ENCODE measurements at places on chromosomes 11 and 22.

DNA sequence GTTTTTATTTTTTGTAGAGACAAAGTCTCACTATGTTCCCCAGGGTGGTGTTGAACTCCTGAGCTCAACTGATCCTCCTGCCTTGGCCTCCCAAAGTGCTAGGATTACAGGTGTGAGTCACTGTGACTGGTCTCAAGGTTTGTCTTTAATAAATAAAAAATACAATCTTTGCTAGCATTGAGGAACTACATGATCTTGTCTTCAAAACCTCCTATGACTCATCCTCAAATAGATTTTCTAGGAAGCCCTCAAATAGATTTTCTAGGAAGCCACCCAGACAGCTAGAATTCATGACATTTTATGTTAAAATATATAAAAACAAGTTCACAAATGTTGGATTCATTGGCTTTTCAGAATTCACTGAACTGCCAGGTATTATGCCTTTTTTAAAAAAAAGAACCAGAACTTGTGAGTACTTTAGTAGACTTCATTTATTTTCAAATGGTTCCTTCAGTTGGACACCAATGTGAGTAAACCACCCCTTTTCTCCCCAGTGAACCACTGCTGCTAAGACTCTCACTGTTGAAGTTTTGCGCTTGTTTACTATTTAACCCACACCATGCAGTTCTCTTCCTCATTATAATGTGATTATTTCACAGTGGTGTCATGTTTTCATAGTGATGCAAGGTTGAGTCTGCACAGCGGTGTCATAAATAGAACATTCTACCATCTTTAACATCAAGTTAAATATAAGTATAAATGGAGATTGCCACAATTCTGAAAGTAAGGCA is 303.9 kb downstream of the CASP12 start:
- DNase-seq: no peak

DNA sequence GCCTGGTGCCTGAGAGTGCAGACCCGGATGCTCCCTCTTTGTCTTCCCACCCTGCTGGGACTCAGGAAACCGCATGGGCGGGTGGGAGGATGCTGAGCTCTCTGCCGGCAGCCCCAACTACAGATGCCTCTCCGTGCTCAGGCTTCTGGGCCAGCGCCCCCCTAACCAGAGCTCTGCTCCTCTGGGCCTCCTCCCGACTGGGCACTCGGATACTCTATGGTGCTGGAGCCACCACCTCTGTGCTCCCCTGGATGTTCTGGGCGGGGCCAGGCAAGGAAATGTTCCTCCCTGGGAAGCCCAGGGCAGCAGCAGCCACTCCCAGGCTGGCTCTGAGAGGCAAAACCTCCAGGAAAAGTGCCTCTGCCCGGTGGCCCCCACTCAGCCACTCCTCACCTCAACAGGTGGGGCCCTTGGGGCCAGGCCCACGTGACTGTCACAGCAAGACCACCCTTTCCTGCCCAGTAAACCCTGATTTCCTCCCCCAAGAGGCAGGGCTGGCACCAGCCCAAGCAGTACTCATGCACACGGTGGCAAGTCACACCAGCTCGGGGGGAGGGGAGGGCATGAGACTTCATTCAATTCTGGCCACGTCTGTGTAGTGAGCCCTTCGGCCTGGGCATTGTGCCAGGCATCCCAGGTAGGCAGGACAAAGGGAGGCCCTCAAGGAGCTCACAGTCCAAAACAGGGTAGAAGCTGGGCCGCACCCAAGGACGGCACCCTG is 54.7 kb upstream of the TCF20 start:
- DNase-seq: peak; percentile 63

GRCh38 chr22:44400763-44401060 is 88.0 kb upstream of the SHISAL1 start:
- DNase-seq: no peak

GRCh38 chr11:43547889-43548381 is 132.6 kb upstream of the HSD17B12 start:
- DNase-seq: peak; percentile 81

DNA sequence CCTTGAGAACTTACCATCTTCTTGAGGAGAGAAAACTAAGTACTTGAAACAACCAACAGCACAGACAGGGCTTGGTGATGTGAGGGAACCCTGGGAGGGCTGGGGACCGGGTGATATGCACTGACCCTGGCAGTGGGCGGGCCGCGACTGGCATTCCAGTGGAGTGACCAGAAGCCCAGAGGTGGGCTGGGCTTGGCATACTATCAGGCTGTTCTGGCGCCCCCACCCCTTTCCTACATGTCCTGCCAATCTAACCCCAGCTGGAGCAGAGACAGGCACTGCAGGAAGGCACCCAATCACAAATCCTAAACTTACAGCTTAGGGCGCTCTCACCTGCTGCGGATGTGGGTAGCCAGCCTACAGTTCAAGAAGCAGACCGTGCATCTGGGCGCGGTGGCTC is 54.0 kb upstream of the GCAT start:
- no peak for DNase-seq

GRCh38 chr11:32115446-32115845 is 24.6 kb downstream of the RCN1 start:
- no peak for DNase-seq

GRCh38 chr22:17794726-17795542 is 20.7 kb upstream of the BID start:
- DNase-seq: no peak

GRCh38 chr22:45720839-45721378 is 49.3 kb downstream of the ATXN10 start:
- no peak for DNase-seq

GRCh38 chr11:86464509-86465221 is 90.0 kb downstream of the CCDC81 start:
- DNase-seq: no peak

DNA sequence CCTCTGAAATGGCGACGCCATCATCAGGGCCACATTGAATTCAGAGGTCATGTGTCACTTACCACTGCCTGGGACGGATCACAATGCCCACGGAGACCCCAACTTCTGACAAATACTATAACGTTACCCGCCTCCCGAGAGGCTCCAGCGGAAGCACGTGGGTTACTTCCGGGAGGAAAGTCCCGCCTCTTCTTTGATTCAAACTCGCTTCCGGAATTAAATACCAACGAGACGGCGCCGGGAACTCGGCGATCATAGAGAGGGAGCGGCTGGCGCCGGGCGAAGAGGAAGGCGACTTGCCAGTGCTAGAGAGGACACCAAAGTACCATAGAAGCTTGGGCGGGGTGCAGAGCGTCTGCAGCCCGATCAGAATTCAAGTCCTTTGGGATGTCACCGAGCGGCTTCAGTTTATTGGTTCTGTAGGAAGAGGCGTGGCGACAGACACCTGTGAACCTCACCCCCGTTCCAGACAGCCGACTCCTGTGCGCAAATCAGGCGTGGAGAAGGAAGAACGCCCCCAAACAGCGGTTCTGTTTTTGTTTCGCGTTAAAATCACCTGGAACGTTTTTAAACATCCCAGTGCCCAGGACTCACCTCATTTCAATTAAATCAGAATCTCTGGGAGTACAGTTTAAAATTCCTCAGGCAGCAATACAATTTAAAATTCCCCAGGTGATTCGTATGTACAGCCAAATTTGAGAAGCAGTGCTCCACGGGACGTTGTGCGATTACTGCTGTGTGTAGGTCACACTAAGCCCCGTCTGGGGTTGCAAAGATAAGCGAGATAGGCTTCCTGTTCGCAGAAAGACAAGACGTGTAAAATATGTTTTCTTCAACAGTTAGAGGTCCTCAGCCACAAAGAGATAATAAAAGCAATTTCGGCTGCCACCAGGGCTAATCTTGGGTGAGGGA is at the start of gene TIMM10:
Gene TIMM10 (minus strand): TSS at position 159 of the 912 bp plus-strand sequence. CDS start 565 bp downstream, outside the sequence.
- peak; percentile 99 for DNase-seq

- DNase-seq: peak; percentile 30
These were observed 12.9 kb downstream of the USP28 start for GRCh38 chr11:113862435-113862834.

GRCh38 chr11:61776561-61777075 is 15.8 kb downstream of the TMEM258 start:
- peak; percentile 33 for DNase-seq

GRCh38 chr22:36369922-36370791 is 17.6 kb downstream of the MYH9 start:
- DNase-seq: peak; percentile 60

DNA sequence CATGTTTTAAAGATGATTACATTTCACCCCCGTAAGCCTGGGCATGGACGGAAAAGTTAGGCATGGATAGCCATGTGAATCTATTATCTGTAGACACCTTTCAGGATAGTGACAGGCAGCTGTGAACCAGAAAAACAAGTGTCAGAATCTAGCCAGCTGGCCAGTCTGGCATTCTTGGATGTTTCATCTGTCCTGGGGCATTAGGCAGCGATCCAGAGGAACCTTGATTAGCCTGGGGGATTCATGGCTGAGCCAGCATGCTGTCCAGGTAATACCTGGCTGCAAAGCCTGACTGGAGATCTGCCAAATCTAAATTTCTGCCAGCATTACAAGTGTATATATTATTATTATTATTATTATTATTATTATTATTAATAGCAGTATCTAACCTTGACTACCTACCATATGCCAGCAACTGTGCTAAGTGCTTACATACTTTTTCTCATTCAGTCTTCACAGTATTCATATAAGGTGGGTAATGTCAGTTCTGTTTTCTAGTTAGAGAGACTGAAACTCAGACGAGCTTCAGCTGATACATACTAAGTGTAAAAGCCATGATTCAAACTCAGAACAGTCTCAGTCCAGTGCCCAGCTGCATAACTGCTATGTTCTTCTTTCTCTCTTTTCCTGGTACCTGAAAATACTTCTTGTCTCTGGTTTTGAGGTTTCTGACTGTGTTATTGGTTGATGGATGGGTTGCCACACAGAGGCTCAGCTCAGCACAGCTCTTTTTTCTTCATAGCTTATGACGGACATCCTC is 12.8 kb downstream of the BMAL1 start:
- no peak for DNase-seq

GRCh38 chr22:33837826-33838225 is 82.5 kb downstream of the LARGE1 start:
- DNase-seq: no peak

Data from NCI-H146 (cell line).